ENCODE measurements at places on chromosomes 2 and 18.

DNA sequence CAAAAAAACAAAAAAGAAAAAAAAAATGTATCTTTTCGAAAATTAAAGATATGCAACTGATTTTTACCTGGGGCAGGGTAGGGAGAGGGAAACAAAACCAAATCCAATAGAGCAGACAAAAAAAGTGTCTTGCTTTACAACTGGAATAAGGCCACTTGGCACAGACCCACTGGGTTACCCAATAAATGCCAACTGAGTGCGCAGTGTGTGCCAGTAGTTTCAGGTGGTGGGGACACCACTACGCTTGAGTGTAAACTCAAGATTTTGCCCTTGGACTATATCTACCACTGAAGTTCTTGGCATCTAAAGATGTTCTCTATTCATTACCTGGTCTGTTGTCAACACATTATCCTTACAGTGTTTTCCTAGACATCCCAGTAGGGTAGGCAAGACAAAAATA, 16.3 kb downstream of the VPS4B start:
- no peak for DNase-seq

GRCh38 chr18:79829136-79829854, 31.6 kb downstream of the KCNG2 start:
- no peak for DNase-seq

DNA sequence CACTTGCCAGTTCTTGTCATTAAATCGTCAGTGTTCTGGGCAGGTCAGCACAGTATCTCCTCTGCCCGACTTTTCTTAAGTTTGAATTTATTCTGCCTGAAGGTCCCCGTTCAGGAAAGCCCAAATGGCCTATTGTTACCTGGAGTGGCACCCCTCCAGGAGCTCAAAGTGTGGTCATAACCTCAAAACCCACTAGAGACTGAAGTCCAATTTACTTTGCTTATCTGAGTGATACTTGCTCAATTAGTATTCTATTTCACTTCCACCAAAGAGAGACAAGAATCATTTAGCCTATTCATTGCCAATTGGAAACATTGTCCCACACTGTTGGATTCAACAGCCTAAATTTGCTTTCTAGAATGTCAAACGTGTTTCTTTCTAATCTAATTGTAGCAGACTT, 375.3 kb downstream of the LNPK start:
- no peak for DNase-seq

DNA sequence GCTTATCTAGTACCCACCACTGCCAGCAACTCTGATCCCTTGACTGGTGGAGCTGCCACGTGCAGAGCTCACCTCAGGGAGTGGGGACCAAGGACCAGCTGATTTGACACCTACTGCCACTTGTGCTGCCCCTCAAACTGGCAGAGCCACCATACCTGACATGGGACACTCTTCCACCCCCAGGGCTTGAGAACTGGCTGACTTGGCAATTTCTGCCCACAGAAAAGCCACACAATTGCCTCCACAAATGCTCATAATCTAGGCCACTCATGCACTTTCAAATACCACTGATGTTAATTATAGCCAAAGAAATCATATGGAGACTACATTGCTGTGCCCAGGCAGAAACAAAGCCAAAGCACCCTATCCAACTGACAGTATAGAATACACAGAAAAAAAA, 11.8 kb upstream of the KDM3A start:
- no peak for DNase-seq

- DNase-seq = no peak
These were observed 76.5 kb upstream of the DLX2 start for GRCh38 chr2:172179045-172179701.
